ENCODE measurements at places on chromosomes 12 and 14.

GRCh38 chr12:64745980-64746379 is 13.2 kb downstream of the GNS start:
- no peak for DNase-seq

GRCh38 chr14:26722258-26722657 is 124.4 kb upstream of the NOVA1 start:
- DNase-seq: no peak

DNA sequence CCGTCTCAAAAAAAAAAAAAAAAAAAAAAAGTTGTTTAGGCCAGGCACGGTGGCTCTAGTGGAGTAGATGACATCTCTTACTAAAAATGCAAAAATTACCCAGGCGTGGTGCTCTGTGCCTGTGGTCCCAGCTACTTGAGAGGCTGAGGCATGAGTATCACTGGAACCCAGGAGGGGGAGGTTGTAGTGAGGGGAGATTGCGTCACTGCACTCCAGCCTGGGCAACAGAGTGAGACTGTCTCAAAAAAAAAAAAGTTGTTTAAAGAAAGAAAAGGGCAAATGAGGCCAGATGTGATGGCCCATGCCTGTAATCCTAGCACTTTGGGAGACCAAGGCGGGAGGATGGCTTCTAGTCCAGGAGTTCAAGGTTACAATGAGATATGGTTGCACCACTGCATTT is 36.6 kb upstream of the SPPL3 start:
- DNase-seq: no peak

DNA sequence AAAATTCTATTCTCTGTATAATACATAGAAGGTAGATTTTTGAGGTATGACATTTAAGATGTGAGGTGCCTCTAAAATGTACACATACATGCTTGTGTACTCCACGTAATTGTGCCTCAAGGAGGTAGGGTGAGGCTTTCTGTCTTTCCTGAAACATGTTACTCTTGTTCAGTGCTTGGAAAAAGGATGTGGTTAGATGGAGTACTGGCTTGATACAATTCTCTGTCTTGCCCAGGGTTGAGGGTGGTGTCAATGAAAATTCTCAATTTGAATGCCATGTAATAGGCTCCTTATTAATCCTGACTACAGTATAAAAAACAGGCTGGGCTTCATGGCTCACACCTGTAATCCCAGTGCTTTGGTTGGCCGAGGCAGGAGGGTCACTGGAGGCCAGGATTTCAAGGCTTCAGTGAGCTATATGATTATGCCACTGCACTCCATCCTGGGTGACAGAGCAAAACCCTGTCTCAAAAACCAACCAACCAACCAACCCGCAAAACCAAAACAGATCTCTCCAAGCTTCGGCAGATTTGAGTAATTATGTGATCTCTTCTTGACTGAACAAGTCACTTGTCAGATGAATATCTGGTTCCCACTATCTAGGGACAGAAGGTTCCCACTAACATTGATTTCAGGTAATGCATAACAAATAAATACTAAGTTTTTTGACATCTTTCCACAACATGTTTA is 41.6 kb downstream of the RCOR1 start:
- DNase-seq: no peak

DNA sequence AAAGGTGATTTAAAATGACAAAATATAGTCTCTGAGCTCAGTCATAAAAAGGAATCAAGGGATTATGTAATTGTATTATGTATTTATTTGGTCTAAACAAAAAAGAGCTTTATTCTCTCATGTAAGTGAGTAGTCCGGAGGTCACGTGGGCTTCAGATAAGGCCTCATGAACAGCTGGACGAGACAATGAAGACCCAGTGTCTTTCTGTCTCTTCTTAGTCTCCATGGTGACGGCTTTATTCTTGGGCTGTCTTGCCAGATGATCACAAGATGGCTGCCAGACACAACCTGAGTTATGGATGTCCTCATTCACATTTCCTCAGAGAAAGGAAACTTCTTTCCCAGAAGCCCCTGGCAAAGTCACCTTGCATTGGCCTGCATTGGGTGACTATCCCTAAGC is 98.6 kb downstream of the ARF6 start:
- peak; percentile 86 for DNase-seq

- DNase-seq: no peak
These were observed 5.6 kb downstream of the ATP5MC2 start for GRCh38 chr12:53670308-53670707.

- DNase-seq: no peak
These were observed 3.2 kb upstream of the ADAM21 start for GRCh38 chr14:70448633-70449340.

DNA sequence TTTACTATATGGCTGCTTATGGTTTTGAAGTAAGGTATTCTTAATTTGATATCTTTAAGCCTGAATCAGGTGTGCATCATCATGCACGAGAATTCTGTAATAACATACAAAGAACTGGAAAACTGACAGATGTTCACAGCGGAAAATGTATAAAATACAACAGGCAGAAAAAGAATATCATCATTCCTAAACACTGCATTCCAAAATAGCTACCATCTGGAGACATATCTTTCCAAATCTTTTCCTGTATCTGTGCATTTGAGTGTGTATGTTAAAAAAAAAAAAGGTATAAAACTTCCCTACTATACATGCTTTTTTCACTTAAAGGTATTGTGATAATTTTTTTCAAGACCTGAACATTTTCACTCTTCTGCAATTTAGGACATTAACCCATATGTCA is 13.7 kb downstream of the PTPRO start:
- DNase-seq: no peak

DNA sequence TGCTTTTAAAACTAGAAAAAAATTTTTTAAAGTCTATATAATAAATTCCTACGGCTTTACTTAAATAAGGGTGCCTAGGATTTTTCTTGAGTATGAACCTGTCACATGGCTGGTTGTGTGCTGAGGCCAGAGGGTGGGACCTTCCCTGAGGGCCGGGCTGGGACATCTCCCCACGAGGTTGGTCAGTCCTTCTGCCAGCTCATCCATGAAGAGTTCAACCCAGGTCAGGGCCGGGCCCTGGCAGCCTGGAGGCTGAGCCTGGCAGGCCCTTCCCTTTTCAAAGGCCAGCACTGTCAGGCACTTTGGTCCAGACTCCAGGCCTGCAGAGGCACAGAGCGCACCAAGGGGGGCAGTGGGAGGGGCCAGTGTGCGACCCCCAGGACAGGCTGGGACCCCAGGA is 31.7 kb downstream of the TNFAIP2 start:
- no peak for DNase-seq

All from HAP-1 (cell line).